GM13977 (cell line): ENCODE measurements at places on chromosomes 1 and 21.

DNA sequence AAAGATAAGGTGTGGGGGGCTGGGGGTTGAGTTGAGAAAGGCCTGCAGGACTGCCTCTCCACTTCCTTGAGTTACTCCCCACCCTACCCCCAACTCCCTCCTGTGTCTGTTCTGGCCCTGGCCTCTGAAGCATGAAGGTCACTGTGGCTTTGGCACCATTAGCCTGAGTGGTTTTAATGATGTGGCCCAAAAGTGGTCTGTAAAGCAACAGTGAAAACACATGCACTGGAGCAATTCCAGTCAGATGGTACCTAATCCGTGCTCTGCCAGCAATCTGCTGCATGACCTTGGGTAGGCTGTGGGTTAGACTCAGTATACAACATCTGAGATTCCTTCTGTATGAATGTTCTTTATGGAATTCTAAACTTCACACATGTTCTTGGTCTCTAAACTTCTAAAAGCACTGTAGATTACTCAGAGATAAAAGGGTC, 86.5 kb upstream of the ATP1A1 start:
- no peak for DNase-seq

GRCh38 chr1:179166663-179167417, 62.6 kb downstream of the ABL2 start:
- DNase-seq: no peak

GRCh38 chr1:101039245-101039644, 13.7 kb upstream of the DPH5 start:
- DNase-seq: no peak

DNA sequence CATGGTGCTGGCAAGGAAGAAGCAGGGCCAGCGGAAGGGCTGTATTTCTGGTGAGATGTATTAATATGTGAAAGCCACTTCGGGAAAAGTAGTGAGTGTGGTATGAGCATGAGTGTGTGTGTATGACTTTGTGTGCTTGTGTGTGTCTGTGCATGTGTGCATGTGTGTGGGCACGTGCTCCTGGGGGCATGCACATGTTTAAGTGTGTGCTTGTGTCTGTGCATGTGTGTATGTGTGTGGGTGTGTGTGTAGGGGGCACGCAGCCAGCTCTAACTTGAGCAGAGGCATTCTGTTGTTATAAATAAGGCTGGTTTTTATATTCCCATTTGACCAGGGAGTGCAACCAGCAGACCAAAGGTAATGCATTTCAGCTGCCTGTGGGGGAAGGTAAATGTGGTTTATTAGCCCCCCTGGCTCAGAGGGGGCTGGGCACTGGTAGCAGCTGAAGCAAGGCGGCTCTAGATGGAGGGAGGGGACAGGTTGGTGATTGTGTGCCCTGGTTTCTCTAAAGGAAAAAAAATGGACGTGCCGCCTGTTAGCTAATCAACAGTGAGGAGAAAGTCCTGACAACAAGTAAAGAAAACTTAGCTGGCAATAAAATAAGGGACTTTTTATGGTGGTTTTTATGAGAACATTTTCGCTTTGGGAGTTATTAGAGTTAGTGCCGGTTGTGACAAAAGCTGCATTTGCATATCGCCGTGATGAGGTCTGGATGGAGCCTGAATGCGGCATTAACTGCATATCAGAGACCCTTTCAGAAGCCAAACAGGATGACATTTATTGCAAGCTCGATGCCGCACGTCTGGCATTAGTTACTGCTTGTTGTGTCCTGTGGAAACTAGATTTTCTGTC, 180.1 kb downstream of the CAMTA1 start:
- no peak for DNase-seq

DNA sequence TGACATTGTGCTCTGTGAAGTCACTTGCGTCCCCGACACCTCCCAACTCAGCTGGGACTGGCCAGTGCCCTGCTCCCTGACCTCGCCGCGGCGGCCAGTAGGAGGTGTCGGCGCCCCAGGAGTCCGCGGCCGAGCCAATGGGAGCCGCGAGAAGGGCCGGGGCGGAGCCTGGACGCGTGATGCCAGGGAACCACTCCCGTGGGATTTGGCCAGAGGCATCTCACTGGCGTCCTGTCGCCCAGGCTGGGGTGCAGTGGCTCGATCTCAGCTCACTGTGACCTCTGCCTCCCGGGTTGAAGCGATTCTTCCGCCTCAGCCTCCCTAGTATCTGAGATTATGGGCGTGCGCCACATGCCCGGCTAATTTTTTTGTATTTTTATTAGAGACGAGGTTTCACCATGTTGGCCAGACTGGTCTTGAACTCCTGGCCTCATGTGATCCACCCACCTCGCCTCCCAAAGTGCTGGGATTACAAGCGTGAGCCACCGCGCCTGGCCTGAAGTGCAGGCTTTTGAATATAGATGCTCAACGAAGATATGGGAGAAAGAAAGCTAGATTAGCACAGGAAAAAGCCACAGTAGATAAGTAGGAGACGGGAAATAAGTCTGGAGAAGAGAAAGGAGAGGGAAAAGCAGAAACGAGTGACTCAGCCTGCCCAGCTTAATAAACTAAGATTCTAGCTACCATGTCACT, 38.0 kb downstream of the ZBTB8OS start:
- DNase-seq: peak; percentile 84

GRCh38 chr1:85579622-85580021, 939 bp upstream of the CCN1 start:
- DNase-seq: no peak

GRCh38 chr1:161954050-161954449, 69.6 kb downstream of the OLFML2B start:
- DNase-seq: no peak

GRCh38 chr1:37090671-37091070, 56.4 kb upstream of the GRIK3 start:
- no peak for DNase-seq

- no peak for DNase-seq
Measured at GRCh38 chr1:208054485-208054884, 143.6 kb upstream of the CD34 start.

DNA sequence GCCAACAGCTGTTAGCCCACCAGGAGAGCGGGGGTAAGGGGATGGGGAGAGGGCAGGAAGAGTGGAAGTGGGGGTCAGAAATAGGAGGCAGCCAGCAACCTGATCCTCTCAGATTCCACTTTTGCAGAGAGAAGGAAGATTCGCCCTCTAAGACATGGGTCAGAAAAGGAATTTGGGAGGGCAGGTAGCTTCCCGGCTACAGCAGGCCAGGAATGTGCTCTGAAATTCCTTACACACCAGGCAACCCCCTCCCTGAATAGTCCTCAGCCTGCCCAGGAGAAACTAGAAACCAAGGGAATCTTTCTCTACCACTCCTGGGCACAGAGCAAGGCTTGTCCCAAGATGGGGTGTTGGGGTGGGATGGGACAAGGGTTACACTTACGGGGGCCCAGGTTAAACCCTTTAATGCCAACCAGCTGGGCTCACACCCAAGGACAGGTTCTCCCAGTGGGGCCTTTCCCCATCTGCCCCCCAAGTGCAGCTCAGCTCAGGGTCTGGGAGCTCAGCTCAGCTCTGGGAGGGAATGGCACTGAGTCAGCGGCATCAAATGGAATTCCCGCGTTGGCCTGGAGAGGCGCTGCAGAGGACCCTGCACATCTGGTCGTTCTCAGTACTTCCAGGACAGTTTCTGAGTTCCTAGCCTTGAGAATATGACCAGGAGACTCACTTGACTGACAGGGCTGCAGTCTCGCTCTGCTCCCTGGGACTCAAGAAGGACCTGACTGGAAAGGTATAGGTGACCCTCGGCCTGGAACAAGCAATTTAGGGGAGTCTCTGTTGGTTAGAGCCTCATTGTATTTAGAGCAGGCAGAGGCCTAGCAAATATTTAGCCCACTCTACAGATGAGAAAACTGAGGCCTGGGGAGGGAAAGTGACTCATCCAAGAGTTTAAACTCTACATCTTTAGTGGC, 761 bp downstream of the TNNT2 start:
- DNase-seq: peak; percentile 68

DNA sequence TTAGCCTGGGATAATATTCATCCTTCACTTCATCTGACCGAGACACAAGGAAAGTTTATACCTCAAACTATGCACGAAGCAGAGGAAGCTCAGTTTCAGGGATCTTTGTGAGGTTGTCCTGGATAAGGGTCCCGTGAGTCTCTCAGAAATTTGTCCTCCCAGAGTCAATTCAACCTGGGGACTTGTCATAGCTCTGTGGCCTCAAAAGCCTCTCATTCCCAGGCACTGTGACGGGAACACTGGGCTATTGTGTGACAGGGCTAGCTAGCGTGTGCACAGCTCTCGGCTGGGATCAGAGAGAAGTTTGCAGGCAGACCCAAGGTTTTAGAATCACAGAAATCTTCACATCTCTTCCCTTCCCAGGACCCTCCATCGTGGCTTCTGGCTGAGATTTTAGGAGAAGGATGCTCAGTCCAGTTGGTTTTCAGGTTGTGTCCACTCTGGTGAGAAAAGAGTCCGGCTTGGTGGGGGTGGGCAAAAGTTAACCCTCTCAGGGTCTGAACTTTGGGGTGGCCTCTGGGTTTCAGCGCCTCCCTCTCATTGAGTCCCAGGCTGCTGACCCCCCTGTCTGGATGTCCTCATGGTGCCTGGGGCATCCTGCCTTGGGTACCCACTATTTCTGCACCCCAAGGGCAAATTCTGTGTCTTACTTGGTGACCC, 20.4 kb upstream of the LBR start:
- DNase-seq: no peak

GRCh38 chr21:39686646-39687468, 58.1 kb upstream of the IGSF5 start:
- DNase-seq: no peak

GRCh38 chr1:248906753-248907661, 972 bp downstream of the PGBD2 start:
- DNase-seq: no peak

DNA sequence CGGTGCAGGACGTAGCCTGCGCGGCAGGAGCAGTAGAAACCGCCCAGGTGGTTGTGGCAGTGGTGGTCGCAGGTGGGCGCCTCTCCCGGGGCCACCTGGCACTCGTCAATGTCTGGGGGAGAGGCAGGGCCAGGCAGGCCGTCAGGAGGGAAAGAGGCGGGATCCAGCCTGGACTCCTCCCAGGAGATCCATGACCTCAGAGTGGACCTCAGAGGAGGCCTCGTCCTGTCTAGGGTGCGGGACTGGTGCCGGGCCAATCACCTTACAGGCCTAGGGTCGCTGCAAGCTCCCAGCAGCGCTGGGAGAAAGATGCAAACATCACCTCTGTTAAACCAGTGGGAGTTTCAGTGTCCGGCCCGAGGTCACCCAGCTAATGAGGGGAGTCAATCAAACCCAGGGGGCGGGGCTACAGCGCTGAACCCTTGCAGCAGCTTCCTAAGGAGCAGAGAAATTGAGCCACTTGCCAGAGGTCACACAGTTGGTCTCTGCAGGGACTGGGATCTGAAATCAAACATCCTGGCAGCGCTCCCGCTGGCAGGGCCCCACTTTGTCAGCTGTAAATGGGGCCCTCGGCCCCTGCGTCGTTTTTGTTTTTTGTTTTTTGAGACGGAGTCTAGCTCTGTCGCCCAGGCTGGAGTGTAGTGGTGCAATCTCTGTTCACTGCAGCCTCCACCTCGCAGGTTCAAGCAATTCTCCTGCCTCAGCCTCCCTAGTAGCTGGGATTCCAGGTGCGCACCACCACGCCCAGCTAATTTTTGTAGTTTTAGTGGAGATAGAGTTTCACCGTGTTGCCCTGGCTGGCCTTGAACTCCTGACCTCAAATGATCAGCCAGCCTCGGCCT, 1.4 kb downstream of the MASP2 start:
- no peak for DNase-seq

GRCh38 chr1:116431870-116432500, 58.9 kb downstream of the ATP1A1 start:
- no peak for DNase-seq

DNA sequence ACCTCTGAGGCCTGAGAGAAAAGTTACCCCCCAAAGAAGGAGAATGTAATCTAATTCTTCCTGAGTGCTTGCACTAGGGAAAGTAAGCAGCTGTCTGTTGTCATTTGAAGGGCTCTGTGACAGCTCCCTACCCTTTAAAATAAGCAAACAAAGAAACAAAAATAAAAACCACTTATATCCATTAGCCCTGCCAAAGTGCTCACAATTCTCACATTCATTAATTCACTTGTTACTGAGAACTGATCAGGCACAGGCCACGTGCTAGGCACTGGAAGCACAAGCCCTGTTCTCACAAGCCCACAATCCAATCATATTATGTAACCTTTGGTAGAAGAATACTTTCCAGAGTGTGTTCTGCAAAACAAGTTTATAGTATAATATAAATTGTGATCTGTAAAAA, 199.4 kb downstream of the ZC3H11B start:
- DNase-seq: no peak

GRCh38 chr1:216528816-216529215, 105.6 kb upstream of the USH2A start:
- DNase-seq: peak; percentile 4

DNA sequence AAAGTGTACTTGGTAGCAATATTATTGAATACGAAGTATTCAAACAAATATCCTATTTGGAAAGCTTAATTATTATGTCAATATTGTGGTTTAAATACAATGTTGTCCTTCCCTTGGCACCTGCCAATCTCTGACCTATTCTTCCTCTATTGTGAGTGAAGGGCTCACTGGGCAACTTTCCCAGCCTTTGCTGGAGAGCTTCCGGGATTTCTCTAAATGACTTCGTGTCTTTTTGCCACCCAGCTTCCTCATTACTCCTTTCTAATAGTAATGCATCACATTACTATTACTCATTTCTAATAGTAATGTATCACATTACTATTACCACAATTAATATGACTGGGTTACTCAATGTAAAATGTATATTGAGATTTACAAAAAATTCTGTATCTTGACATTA, 880.6 kb downstream of the BRINP3 start:
- DNase-seq: no peak

DNA sequence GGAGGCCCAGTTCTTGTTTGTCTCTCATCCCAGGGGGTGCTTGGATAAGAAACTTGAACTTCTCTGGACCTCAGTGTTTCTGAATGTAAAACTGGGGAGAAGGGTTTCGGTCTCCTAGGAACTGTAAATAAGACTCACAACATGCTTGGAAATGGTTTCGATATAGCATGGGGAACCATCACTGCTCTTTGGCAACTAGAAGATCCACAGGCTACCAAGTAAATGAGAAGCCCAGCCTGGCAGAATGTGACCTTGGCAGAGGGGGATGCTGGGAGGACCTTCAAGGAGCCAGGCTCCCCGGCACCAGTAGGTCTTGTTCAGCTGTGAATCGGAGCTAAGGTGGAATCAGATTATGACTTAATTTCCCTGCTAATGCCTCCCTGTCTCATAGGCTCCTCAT, 3.7 kb downstream of the ARL8A start:
- no peak for DNase-seq

DNA sequence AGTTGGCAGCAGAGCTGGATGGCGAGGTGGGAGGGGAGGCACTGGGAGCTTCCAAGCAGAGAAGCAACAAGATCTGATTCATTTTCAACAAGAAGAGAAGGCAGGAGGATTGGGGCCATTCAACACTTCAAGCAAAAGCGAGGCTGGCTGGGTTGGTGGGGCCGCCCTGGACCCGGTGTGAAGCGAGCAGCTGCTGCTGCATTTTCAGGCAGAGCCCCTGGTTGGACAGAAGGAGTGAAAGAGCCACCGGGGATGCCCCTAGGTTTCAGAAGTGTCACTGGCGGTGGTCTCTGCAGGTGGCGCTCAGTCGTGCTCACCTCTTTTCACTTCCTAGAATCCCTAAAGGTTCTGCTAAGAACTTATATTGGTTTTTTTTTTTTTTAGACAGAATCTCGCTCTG, 18.0 kb downstream of the SLC2A7 start:
- DNase-seq: no peak

GRCh38 chr1:207817166-207817565, 65.3 kb downstream of the CD46 start:
- no peak for DNase-seq

- DNase-seq: no peak
Measured at GRCh38 chr1:204357551-204358490, 1.9 kb downstream of the PLEKHA6 start.
